ENCODE measurements at places on chromosomes 3 and 15. TPM values are rescaled to one million over a fixed set of nuclear protein-coding genes. Genes with fewer than 3 reads are reported as not detected.

The TTLL13 gene
- not detected for total RNA-seq

The FETUB gene
- total RNA-seq = not detected

The VPS33B gene
- 13.0 TPM for total RNA-seq

The UCN2 gene
- total RNA-seq = 6.0 TPM

The MDFIC2 gene
- not detected for total RNA-seq

The NOX5 gene
- not detected for total RNA-seq

The LRRN1 gene
- 0.72 TPM for total RNA-seq

The PAQR5 gene
- 14.5 TPM for total RNA-seq

The PLA2G4E gene
- 0.96 TPM for total RNA-seq

The CCR9 gene
- not detected for total RNA-seq

The NPAP1 gene
- not detected for total RNA-seq
